ENCODE measurements at places on chromosomes 6 and 20.

DNA sequence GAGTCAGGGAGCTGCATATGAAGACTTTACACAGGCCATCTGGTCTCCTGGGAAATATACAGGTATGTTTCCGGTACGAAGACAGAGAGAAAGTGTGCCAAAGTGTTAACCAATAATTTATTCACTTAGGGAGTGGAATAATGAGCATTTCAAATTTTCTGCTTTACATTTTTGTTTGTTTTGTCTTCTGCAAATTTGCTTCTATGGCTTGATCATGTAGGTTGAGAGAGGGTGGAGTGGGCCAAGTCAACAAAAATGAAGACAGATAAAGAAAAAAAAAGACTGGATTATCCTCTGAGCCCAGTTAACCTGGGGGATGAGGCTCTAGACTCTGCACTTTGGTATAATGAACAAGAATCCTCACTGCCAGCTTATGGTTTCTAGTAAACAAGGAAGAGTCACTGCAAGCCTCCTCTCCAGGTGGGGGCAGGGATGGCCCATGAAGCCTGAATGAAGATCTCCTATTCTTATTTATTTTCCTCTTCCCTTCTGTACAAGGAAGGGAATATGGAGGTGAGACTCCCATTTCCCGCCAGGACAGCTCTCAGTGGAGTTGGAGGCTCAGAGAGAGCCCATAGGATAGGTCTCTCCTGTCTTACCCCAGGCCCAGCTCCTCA lies 37.7 kb downstream of the KCNK17 start:
- no peak for DNase-seq

GRCh38 chr6:100880149-100880852 lies 828 bp downstream of the ASCC3 start:
- no peak for DNase-seq

DNA sequence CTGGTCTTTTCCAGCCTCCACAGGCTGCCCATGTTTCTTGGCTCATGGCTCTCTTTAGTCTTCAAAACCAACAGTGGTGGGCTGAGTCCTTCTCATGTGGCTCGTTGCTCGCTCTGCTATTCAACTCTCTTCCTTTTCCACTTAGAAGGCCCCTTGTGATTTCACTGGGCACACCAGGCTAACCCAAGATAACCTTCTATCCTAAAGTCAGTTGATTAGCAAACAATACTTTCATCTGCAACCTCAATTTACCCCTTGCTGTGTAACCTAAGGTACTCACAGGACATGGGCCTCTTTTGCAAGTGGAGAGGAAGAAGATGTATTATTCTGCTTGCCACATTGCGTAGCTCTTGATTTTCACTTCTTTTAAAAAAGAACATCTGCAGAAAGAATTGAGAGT lies 79.6 kb downstream of the UTRN start:
- DNase-seq, result no peak

GRCh38 chr20:51856432-51856831 lies 54.1 kb upstream of the SALL4 start:
- DNase-seq, result no peak

DNA sequence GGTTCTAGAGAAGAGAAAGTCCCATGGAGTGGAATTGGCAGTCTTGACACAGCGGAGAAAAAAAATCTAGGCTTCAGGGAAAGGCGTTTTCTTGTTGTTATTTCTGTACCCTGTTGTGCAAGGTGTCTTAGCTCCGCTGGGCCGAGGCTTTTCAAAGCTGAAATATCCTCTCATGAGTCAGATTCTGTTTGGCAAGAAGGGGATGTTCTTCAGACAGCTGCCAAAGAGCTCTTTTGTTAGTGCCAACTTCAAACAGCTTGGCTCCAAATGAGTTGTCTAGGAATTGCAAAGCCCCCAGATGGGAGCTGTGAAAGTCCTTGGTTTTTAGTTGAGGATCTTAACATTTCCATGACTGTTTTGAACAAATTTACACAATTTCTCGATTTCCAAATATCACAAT lies 45.6 kb downstream of the LRRN4 start:
- DNase-seq, result no peak

Data from H9 (cell line).